ENCODE measurements at places on chromosomes 6 and 20.

DNA sequence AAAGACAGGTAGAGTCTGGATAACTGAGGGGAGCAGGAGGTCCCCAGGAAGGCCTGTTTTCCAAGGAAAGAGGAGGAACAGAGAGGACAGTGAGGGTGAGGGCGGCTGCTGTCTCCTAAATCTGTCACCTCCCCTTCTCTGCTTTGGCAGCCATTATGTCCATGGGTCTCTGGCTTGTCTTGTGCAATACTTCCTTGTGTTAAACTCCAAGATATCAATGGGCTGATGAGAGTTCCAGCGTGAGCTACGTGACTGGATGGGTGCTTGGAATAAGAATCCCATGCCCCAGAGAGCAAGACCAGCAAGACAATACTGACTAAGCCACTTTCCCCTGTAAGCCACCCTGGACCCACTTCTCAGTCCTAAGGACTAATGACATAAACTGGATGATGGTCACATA lies 26.3 kb upstream of the DNAAF9 start:
- no peaks in the 10 kb centered on the region for H3K36me3 ChIP-seq
- peaks cover 22% of the 10 kb centered on the region for H3K27me3 ChIP-seq
- no peak for DNase-seq
- H3K4me3 ChIP-seq: no peak overlapping the region

GRCh38 chr20:36102809-36103596 lies 51.5 kb upstream of the EPB41L1 start:
- H3K27ac ChIP-seq: no peak overlapping the region
- H3K4me3 ChIP-seq: no peak overlapping the region
- no peaks in the 10 kb centered on the region for H3K4me1 ChIP-seq
- DNase-seq: no peak

DNA sequence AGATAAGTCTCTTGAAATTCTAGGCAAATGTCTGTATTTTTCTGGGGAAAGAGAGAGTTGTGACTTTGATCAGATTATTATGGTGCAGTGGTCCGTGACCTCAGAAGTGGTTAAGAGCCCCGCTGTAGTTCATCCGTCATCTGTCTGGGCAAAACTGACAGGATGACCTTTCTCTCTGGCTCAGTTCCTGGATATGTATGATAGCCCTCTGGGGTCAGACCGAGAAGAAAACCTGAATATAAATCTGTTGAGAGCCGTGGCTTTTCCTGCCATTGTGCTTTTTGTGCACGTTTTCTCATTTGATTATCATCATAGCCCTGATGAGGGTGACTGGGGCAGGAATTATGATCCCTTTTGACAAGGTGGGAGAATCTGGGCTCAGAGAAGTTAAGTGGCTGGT lies 26.5 kb downstream of the GHRH start:
- no peak for DNase-seq
- no peaks in the 10 kb centered on the region for H3K4me1 ChIP-seq
- H3K36me3 ChIP-seq: peaks cover 78% of the 10 kb centered on the region
- H3K27ac ChIP-seq: no peak overlapping the region
- H3K27me3 ChIP-seq: no peaks in the 10 kb centered on the region

- no peak for DNase-seq
- no peaks in the 10 kb centered on the region for H3K27me3 ChIP-seq
- peaks cover 72% of the 10 kb centered on the region for H3K36me3 ChIP-seq
- peak overlapping the region; percentile 15 for H3K27ac ChIP-seq
- H3K4me3 ChIP-seq: no peak overlapping the region
- peaks cover 53% of the 10 kb centered on the region for H3K4me1 ChIP-seq
Observed at GRCh38 chr20:34916774-34917354, 38.7 kb downstream of the GSS start.
